CD8-positive, alpha-beta T cell (primary cell): ENCODE measurements at places on chromosomes 1 and 21.

GRCh38 chr1:20491866-20492265, 5.9 kb upstream of the CAMK2N1 start:
- no peak for DNase-seq

- no peak for DNase-seq
Observed at GRCh38 chr1:19969898-19970660, 9.3 kb downstream of the PLA2G2A start.

- no peak for DNase-seq
Observed at GRCh38 chr1:82337635-82338034, 536.9 kb downstream of the ADGRL2 start.

DNA sequence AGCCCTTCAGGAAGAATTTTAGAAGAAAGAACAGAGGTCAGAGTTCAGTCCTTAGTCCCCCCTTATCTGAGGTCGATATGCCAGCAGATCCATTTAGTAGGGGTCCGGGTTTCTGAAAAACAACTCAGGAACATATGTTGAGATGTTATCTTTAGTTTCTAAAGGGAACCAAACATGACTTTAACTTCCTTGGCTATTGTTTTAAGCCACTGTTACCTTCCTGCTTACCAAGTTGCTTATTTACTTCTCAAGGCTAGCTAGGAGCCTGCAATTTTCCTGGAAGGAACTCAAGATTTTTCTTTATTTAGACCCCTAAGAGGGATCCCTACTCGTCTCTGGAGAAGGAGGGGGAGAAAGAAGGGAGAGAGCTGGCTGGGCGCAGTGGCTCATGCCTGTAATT, 54.3 kb downstream of the KCNC4 start:
- no peak for DNase-seq

DNA sequence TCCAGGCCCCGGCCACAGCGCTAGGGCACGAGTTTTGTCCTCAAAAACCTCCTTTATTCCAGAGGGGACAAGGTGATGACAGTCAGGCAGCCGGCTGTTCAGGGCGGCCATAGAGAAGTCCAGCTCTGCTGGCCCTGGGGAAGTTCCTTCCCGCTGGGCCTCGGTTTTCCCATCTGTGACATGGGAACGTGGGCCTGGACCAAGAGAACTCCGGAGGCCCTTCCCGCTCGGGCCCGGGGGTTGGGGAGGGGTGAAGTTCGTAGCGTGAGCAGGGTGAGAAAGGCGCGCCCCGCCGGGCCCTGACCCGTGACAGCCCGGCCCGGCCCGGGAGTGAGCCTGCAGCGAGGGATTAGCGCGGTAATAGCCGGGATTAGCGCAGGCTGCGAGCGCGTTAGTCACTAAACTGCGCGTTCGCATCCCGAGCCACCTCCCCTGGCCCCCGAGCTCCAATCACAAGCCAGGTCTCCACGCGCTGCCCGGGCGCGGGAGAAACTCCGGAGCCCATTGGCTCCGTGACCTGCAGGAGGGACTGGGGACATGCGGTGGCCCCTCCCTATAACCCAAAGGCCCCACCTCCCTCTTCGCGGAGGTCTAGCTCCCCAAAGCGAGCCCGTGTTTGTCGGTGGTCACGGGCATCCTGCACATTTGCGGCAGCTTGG, 29.8 kb upstream of the PADI2 start:
- no peak for DNase-seq

DNA sequence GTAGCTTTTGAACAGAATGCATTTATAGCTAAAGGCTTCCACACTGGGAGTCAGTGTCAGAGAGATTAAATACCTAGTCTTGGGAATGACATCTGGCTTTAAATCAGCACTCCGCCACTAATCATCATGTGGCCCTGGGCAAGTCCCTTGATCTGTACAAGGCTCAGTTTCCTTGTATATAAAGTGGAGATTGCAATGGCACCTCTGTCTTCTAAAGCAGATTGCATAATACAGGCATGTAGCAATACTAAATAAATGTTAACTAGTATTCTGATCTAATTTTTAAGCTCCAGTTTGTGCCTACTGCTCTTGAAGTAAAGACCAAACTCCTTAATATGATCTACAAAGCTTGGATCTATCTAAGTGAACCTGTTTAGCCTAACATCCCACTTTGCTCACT, 249.4 kb downstream of the PLPP3 start:
- no peak for DNase-seq

DNA sequence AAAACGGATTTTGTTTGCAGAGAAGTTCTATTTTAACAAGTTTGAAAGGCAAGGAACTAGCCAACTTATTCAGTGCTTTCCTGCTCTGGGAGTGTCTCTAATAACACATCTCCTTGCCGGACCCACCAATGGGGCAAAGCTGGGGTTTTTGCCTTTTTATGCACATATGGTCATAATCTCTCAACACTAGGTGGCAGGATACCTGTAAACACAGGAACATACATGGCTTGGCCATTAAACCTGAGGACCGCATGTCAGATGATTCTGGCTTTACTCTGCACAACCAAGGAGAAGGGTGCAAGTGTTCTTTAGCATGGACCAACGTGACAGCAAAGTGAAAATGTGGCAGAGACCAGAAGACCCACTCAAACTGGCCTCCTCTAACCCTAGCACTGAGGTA, 4.9 kb downstream of the TMEM9 start:
- DNase-seq, result peak; percentile 28

- no peak for DNase-seq
Observed at GRCh38 chr1:47532921-47533792, 95.3 kb downstream of the FOXD2 start.

DNA sequence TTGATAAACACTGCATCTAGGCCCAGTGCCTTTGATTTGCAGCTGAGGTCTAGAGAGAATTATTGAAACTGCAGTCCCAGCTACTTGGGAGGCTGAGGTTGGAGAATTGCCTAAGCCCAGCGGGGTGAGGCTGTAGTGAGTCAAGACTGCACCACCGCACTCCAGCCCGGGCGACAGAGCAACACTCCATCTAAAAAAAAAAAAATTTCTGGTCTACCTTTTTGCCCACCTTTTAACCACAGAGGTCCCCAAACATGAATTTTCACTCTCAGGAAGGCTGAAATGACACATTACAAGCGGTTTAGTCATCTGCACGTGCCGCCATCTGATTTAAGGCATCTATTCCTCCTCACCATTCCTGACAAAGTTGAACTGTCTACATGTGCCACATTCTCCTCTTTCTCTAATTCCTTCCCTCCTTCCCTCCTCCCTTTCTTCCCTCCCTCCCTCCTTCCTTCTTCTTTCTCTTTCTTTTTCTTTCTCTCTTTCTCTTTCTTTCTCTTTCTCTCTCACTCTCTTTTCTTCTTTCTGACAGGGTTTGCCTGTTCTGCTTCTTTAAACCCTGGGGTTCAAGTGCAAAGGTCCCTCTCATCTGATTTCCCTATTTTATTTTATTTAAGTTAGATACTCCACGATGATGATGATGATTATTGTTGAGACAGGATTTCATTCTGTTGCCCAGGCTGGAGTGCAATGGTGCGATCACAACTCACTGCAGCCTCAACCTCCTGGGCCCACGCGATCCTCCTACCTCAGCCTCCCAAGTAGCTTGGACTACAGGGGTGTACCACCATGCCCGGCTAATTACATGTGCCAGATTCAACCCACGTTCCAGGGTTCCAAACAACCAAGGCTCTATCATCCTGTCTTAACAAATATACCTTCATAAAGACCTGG, 3.0 kb upstream of the SOD1 start:
- no peak for DNase-seq

DNA sequence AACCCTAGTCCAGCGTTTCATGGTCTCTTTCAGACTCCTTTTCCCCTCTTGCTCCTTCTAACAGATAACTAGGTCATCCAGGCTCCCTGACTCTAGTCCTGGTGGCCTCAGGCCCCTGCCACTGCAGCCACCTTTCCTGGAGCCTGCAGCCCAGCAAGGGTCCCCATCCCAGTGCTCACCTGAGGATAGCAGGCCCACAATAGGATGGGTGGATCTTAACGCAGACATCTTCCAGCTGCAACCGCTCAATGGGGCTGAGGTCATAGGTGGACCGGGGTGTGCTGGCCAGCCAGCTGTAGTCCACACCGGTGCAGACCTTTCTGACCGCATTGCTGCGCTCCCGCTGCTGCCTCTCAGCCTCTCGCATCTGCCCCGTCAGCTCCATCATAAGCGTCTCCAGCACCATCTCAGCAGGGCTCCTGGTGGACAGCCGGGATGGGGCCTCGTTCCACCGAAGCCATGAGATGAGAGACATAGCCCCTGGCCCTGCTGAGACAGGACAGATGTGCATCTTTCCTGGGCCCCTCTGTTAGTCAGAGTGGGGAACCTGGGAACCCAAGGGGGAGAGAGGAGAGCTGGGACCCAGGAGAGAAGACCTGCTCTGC, 10.9 kb downstream of the RD3 start:
- no peak for DNase-seq

DNA sequence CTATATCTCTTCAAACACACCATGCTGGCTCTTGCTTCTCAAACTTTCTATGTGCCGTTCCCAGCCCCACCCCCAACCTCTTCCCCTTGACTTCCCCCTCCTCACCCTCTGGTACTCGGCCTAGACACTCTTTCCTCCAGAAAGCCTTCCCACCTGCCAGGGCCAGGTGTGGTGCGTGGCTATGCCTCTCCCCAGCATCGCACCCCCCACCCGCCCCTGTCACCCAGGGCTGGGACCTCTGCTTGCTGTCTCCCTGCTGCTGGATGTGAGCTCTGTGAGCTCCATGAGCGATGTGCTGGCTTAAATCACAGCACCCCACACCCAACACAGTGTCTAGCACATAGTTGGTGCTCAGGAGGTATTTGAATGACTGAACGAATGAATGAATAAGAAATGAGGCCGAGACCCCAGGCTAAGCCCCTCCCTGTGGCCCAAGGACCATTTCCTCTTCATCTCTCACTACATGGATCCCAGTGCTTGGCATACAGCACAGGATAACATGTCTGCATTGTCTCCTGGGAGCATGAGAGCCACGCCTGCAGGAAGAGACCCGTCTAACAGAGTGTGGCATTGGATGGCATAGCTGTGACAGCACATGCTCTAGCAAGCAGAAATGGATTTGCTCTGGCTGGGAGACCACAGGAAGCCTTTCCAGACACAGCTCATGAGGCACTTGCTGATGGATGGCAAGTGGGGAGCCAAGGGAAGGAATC, 19.7 kb downstream of the TNNT2 start:
- DNase-seq, result no peak

DNA sequence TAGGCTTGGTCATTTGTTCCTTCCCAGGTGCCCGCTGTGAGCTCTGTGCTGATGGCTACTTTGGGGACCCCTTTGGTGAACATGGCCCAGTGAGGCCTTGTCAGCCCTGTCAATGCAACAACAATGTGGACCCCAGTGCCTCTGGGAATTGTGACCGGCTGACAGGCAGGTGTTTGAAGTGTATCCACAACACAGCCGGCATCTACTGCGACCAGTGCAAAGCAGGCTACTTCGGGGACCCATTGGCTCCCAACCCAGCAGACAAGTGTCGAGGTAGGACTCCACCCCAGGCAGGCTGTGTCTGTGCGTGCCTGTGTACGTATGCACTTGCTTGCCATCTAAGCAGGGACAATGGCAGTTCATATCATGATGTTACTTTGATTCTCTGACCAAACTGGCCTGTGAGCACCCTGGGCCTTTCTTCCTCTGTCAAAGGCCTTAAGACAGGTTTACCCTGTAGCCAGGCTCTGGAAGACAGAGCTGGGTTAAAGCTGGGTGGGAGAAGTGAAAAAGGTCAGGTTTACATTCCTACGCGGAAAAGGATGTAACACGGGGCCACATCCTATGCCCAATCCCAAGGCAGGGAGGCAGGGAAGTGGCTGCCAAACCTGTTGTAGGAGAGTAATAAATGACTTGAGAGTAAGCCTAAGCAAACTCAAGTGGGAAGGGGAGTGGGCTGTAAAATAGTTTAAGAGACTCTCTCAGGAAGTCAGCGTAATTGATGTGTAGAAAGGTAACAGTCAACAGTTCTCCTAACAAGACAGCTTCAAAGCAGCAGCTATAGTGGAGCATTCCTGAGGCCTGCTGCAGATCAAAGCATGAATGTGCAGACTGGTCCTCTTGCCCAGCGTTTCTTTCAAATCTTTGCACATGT, 42.5 kb downstream of the LAMC2 start:
- DNase-seq, result no peak

GRCh38 chr1:93033029-93033428, 46.1 kb upstream of the MTF2 start:
- DNase-seq, result no peak

- DNase-seq, result no peak
Observed at GRCh38 chr1:77014073-77014788, 147.0 kb downstream of the ST6GALNAC5 start.

GRCh38 chr1:105997516-105997915, 1059.0 kb upstream of the PRMT6 start:
- no peak for DNase-seq

- no peak for DNase-seq
Observed at GRCh38 chr1:41738475-41738874, 180.2 kb downstream of the HIVEP3 start.

- no peak for DNase-seq
Observed at GRCh38 chr1:234900595-234900994, 228.0 kb downstream of the TOMM20 start.

DNA sequence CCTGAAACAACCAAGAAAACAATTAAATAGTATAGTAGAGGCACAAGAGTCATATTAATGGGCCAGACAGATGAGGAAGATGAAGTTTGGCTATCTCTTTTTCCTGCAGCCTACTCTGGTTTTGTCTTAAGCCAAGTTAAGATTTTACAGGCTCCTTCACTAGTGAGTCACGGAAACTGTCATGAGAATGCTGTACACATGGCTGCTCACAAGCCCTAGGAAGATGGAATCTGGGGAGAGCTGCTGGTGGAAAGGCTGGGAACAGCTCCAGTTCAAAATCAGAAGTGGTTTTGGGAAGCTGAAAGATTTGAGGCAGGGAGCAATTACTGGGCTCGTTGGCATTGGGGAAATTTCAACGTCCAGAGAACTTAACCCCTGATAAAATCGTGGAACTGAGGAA, 46.4 kb upstream of the S1PR1 start:
- DNase-seq, result no peak

- no peak for DNase-seq
Observed at GRCh38 chr1:170619241-170620028, 44.5 kb upstream of the PRRX1 start.

- DNase-seq, result no peak
Observed at GRCh38 chr1:197307551-197307950, 39.5 kb downstream of the CRB1 start.

DNA sequence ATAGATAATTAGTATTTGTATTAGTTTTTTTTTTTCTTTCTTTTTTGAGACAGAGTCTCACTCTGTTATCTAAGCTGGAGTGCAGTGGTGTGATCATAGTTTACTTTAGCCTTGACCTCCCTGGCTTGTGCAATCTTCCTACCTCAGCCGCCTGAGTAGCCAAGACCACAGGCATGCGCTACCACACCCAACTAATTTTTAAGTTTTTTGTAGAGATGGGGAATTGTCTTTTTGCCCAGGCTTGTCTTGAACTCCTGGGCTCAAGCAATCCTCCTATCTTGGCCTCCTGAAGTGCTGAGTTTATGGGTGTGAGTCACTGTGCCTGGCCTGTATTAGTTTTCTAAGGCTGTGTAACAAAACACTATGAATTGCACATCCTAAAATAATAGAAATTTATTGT, 58.3 kb downstream of the MSH4 start:
- no peak for DNase-seq
